ENCODE measurements at places on chromosomes 11 and 22.
A peak's percentile ranks its signal among the peaks of the same experiment; 100 is the strongest.

- peak; percentile 18 for DNase-seq
These were observed 3.6 kb upstream of the WT1 start for GRCh38 chr11:32438866-32439489.

DNA sequence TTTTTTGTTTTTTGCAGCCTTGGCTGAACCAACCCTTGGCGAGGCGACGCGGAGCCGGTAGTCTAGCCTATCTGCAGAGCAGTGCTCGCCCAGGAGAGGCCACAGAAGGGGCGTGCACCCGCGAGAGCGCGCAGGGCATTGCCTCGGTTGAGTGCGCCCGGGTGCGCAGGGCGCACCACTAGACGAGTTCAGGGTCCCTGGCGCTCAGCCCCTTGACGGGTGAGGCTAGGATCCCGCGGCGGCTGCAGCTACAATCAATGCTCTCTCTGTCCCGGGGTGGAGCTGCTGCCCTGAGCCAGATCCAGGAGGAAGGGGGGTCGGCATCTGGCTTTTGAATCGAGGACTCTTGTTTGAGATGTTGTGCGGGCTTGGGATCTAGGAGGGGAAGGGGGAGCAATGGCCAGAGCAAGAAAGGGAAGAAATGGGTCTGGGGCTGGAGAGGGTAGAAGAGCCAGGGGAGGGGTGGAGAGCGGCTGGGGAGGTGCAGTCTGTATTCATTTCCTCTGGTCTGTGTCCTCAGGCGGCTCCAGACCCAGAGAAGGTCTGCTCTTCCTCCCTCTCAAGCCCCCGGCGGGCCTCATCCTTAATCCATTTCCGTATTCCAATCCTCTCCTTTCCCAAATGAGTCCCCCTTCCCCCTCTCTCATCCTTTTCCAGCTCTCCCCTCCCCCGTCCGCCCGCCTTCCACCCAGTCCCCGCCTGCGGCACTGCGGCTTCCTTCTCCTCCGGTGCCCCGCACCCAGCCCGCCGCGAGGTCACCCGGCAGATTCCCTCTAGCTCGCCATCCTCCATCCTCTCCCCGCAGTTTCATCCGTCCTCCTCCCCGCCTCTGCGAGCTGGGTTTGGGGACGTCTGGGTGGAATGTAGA lies 797 bp downstream of the THY1 start:
- DNase-seq = peak; percentile 30

GRCh38 chr11:33258631-33259205 lies 1.5 kb downstream of the HIPK3 start:
- no peak for DNase-seq

- DNase-seq = no peak
These were observed 9.6 kb upstream of the CD248 start for GRCh38 chr11:66326261-66327111.

GRCh38 chr11:120512739-120513435 lies 1.3 kb downstream of the GRIK4 start:
- DNase-seq = no peak

- DNase-seq = no peak
These were observed 88.6 kb downstream of the MTMR3 start for GRCh38 chr22:29971607-29972006.

GRCh38 chr22:41096841-41097240 lies 4.4 kb downstream of the EP300 start:
- no peak for DNase-seq

- no peak for DNase-seq
These were observed 1.2 kb downstream of the ATXN10 start for GRCh38 chr22:45672564-45673481.

DNA sequence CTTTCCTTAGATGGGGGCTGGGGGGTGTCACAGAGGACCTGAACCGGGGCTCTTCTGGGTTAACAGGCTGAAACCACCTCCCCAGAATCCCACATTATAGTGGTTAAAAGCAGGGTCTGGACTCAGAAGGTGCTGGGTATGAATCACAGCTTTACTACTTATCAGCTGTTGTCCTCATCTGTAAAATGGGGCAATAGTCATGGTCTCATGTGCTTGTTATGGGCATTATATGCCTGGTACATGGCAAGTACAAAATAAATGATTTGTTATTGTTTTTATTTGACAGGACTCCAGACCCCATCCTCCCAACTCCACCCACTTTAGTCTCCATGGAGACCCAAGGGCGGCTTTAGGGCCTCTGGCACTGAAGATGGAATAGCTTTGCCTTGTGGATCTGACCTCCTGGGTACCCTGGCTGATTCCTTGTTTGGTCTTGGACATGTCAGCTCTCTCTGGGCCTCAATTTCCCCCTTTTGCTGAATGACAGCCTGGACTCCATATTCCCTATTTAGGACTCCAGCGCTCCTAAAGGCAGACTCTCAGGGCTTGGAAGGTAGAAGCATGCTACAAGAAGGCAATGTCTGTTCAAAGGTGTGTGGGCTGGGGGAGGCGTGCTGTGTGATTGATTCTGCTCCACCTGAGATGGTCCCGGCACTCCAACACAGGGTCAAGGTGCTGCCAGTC lies 812 bp upstream of the SMTN start:
- peak; percentile 26 for DNase-seq

- DNase-seq = no peak
These were observed 99.3 kb downstream of the FDX1 start for GRCh38 chr11:110529043-110529442.

- no peak for DNase-seq
These were observed 27.5 kb downstream of the ABCC8 start for GRCh38 chr11:17449158-17449557.

- DNase-seq = no peak
These were observed 368.3 kb upstream of the SYN3 start for GRCh38 chr22:33426451-33426850.

DNA sequence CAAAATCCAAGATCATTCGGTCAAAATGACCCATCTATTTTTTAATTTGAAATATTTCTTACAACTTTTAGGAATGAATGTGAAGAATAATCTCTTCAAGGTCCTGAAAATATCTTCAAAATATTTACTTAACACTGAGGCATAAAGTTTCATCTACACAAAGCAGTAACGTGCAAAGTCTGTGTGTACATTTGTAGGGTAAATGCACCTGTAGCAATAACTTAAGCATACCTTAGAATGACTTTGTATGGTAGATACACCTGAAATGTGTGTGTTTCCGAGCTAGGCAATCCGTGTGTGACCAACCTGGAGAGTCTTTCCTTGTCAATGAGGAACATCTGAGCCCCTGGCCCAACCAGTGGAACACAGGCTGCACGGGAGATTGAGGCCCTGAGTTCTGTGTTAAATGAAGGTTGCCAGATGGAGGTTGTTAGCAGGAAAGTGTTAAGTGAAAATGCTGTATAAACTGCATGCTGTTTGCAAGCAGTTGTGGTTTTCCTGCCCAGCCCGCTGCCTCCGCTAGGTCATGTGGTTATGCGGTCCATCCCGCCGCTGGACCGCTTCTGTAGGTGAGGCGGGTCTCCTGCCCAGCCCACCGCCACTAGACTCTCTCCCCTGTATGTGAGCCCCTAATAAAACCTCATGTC lies 7.6 kb upstream of the CTR9 start:
- DNase-seq = no peak

DNA sequence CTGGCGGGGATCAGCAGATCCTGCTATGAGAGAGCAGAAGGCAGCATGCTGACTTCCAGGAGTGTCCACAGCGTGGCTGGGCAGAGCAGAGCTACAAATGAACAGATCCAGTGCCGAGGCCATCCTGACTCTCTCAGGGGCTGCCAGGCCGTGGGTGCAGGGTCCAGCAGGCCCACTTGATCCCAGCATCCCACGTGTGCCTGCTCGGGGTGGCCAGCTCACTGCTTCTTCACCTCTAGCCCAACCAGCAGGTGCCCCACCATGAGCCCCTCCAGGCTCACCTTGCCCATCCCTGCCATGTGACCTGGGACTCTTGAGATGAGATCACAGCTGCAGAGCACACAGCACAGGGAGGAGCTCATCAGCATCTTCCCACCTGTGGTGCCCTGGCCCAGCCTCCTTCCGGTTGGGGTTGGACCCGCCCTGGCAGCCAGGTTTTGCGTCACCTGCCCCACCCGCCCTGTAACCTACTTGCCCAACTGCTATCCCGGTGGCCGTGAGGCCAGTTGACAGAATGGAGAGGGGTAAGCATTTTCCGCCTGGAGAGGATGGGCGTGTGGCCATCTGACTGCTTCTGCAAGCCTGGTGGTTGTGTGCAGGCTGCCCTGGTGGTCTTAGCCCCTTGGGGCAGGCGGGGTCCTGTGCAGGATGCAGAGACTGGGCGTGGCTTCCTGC lies 11.0 kb downstream of the TANGO2 start:
- DNase-seq = no peak

DNA sequence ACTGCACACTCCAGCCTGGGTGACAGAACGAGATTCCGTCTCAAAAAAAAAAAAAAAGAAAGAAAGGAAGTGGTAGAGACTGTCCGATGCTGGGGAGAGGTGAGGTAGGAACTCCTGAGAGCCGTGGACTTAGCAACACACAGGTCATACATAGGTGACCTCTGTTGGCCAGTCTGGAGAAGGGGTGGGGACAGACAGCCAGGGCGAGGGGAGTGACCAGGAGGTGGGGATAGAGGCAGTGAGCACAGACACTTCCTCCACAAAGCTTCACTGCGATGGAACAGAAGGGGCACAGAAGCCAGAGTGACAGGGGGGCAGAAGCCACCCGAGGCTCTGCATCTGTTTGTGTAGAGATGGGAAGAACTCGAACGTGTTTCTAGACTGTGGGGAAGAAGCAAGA lies 47.1 kb downstream of the MYH9 start:
- DNase-seq = no peak

DNA sequence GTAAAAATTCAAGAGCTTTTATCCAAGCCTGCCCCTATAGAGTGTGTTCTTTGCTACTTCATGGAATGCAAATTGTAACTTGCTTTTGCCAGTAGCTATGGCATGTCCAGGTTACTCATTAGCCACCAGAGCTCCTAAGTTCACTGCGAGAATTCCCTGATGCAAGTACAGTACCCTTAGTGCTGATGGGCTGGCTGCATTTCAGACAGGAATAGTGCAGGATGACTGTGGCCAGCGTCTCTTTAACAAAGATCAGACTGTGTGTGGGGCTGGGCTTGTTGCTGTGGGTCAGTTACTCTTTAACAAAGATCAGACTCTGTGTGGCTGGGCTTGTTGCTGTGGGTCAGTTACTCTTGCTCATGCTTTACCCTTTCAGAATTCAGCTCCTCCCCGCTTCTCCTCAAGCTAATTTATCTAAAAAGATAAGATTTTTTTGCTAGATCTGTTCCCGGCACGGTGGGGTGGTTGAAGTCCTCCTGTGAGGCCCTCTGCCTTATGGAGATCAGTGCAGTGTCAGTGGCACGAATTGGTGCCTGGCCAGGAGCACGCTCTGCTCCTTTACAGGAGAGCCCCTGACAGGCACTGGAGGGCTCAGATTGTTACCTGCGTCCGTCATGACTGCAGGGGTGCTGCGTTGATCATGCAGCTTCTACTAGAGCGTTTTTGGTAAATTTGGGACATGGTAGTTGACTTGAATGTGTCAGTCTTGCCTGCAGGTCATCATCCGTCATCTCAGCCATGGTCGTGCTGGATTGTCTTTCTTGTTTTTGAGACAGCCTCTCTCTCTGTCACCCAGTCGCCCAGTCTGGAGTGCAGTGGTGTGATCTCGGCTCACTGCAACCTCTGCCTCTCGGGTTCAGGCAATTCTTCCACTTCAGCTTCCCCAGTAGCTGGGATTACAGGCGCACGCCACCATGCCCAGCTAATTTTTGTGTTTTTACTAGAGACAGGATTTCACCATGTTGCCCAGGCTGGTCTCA lies 27.0 kb downstream of the AP2A2 start:
- DNase-seq = no peak

DNA sequence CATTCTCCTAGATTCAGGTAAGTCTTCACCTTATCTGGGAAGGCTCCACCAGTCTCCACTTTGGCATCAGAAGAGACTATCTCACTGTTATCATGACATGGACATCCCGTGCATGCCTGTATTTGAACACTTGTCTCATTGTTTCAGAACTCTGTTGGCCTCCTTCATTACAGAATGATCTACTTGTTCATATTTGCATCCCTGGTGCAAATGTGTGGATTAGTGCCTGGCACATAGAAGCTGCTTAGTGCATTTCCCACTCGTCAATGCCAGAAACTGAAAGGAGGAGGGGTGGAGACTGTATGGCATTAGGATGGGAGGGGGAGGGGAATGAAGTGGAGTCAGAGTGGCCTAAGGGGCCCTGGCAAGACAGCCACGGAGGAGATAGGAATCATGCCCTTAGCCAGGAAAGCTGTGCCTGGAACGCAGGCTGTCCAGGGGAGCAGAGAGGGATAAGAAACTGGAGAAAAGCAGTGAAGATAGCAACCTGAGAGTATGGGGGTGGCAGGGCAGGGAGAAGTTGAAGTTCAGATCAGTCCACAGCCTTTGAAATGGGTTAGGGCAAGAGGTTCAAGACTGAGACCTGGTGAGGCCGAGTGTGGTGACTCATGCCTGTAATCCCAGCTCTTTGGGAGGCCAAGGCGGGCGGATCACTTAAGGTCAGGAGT lies 53.8 kb upstream of the CAPRIN1 start:
- no peak for DNase-seq

DNA sequence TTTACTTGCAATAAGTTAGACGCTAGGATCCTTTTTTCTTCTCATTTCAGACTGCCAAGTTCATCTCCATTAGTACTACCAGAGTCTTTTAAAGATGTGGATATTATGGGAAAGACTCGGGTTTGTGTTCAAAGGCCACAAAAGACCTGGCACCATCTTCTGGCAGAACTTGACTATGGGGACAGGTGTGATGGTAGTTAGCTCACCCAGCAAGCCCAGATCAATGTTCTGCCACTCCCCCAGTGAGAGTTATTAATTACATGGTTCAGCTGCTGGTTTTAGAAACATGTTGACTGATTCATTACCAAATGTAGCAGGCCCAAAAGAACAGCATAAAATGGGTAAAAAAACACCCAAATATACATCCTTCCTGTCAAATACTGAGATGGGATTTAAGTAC lies 333.5 kb upstream of the PITPNB start:
- no peak for DNase-seq

GRCh38 chr11:5700421-5701054 lies 10.9 kb downstream of the TRIM22 start:
- DNase-seq = no peak

DNA sequence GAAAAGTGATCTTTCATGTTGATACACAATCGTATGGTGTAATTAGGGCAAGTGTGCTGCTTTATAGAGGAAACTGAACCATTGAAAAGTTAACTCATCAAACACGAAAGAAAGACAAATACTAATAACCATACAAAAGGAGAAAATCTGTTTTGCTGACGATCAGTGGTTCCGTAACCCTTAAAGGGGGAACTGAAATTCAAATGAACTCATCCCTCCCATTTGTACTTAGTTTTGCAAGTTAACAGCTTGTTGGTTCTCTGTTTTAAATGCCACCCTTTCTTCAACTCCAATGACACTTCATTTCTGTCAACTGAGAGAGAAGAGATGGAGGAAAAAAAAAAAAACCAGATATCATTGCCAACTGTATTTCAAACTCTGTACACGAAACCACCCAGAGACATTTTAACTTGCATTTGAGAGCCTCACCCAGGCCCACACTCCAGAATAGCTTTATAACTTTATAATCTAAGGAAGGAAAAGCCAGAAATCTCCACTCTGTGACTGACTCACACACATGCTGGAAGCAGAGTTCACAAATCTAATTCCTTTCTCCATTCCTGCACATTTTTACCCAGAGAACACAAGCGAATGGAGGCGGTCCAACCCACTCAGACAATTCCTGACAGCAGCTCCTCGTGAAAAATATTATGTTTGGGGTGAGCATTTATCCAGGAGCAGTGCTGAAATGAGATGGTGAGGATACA lies 17.4 kb upstream of the CSNK2A3 start:
- no peak for DNase-seq

- no peak for DNase-seq
These were observed 147.0 kb upstream of the B3GAT1 start for GRCh38 chr11:134558916-134559601.

Data from GM20000 (cell line).